WERI-Rb-1 (cell line): ENCODE measurements at places on chromosomes 13 and 19.

- no peak for DNase-seq
Measured at GRCh38 chr13:20398459-20398858, 127.2 kb downstream of the CRYL1 start.

GRCh38 chr13:73231471-73231870, 172.7 kb downstream of the KLF5 start:
- DNase-seq, result no peak

- no peak for DNase-seq
Measured at GRCh38 chr19:14103310-14103709, 12.8 kb upstream of the SAMD1 start.

GRCh38 chr13:99125326-99125915, 75.2 kb upstream of the UBAC2 start:
- DNase-seq, result no peak

- DNase-seq, result no peak
Measured at GRCh38 chr19:35915443-35915842, 7.3 kb upstream of the TYROBP start.

- no peak for DNase-seq
Measured at GRCh38 chr19:2336528-2337328, 8.2 kb downstream of the SPPL2B start.

DNA sequence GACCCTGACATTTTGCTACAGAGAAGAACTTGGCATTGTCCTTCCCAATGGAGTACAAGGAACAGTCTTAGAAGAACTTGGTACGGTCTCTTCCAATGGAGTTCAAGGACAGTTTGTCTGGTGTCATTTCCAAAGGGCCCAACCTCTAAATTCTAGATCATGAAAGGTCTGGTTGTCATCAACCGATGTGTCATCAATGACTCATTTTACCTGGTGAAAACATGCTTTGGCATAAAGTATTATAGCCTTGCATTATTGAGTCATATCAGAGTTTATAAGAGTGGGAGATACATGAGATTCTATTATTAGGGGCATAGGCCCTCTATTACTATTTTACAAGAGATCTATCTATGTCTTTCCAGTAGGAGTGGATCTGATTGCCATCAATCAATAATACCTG, 4.3 kb downstream of the CYP2B6 start:
- DNase-seq, result no peak

DNA sequence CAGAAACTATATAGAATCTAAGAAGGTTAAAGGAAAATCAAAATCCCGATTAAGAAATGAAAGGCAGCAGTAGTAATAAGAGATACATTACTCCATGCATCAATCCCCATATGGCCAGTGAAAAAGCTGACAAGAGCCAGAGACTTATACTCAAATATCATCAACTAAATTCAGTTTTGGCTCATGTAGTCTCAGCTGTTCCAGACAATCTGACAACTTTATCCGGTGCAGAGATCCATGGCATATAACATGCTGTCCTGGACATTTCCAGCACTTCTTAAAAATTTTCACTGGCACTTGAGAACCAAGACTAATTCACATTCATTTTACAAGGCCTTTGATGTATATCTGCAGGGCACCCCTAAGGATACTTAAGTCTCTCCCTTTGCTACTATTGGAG, 255.7 kb upstream of the KLHL1 start:
- no peak for DNase-seq

- DNase-seq, result no peak
Measured at GRCh38 chr19:9806803-9807202, 12.1 kb downstream of the FBXL12 start.
